ENCODE measurements at places on chromosomes 12 and 14.

DNA sequence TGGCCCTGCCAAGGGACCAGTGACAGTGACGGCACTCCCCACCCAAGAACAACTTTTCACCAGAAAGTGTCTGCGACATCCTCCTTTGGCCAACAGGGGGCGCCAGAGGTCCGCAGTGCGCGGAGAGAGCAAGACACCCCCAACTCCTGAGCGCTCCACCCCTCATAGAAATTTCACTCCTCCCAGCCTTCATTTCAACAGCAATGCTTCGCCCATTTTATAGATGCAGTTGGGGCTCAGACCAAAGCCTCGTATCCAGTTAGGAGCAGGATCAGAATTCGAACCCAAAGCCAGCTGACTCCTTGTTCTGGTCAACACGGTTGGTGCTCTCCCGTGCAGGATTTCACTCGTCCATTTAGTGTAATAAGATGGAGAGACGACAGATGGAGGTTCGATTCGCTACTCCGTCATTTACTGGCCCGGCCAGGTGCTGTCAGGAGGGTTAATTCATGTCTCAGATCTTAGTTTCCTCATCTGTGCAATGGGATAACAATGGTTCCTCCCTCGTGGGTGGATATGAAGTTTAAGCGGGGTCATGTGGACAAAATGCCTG, 2.4 kb upstream of the POP5 start:
- DNase-seq, result peak; percentile 48

- DNase-seq, result peak; percentile 35
Measured at GRCh38 chr14:104827177-104828055, 26.5 kb downstream of the ZBTB42 start.

- peak; percentile 29 for DNase-seq
Measured at GRCh38 chr12:124898200-124898922, 16.1 kb downstream of the UBC start.

DNA sequence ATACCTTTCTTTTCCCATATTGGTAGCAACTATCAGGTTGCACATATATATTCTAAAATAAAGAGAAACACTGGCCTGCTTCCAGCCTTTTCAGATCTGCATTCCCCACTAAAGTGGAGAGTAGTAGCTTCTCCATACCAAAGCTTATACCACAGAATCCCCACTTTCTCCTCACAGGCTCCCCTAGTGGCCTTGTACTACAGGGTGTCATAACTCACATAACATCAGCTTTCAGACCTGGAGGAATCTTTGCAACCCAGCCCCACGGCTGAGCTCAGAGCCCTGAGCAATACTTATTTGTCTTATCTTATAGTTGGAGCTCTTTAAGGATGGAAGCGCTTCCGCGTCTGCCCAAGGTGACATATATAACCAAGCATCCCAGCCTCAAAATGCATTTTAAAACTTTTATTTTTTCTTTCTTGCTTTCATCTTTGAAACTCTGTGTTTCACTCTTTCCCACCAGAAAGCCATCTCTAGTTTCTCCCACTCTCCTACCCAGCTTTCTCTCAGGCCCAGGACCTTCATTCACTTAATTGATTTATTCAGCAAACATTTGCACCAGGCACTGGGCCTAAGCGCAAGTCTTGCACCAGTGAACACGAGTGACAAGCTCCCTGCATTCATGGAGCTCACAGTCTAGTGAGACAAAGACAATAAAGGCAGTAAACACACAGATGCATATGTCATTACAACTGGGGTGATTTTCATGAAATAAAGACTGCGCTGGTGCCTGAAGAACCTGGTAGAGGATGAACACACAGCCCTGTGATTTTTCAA, 254.7 kb downstream of the IPO8 start:
- DNase-seq, result no peak

DNA sequence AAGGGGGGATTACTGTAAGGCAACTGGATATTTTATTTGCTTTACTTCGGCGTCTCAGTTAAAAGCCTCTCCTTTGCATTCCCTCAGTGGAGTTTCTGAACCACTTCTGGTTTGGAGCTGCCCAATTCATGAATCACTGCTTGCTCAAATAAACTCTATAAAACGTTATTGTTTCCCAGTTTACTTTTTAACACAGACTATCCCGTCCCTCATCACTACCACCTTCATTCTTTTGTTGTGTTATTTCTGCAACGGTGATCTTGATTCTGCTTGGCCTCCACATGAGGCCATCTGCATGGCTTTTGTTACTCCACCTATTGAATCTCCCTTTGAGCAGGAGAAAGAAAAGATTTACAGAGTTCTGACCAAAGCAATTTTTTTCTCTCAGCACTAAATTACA, 104.0 kb upstream of the PLEKHA5 start:
- DNase-seq, result no peak

- no peak for DNase-seq
Measured at GRCh38 chr14:95047754-95048153, 109.6 kb downstream of the DICER1 start.

DNA sequence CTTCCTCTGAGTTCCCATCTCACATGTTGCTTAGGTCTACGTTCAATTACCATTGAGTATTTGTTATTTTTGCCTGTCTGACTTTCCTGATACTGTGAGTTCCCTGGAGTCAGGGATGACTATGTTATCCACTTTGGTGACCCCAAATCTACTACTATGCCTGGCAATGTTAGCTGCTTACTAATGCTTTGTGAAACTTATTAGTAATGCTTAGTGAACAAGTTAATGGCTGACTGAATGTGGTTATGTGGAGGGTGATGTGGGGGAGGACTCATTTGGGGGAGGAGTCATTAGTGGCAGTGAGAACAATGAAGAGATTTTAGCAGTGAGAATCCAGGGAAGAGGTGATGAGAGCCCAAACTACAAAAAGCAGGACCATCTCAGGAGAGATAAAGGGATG, 121.6 kb downstream of the KTN1 start:
- DNase-seq, result no peak

DNA sequence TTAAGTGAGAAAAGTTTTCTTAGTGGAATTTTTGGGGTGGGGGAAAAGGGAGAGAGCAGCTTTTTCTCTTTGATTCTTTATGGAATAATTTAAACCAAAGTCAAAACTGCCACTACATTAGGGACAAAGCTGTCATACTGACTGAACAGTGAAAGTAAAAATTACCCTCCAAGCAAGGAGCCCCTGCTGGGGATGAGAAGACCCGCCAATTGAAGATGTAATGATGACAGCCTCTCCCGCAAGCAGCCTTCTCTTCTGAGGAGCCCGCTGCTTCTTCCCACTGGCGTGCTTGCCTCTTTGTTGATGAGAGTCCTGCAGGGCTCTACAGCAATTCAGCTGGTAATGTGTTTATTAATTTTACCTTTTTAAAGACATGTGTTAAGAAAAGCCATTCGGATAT, 151.0 kb downstream of the EFCAB11 start:
- no peak for DNase-seq

GRCh38 chr12:44616402-44616801, 259.7 kb downstream of the NELL2 start:
- no peak for DNase-seq

DNA sequence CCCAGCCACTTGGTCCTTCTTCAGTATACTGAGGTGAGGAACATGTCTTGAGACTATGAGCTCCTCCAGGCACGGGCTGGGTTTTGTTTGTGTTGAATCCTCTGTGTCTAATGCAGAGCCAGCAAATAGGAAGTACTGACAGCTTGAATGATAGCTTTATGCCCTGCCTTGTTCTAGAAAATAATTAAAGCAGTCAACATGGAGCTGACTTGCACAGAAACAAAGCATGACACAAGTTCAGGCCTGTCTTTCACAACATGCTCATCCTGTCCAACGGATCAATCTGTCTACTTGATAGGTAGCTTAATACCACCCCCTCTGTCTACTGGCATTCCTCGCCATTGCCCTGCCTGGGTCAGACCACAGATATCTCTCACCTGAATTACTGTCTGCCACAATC, 140.9 kb downstream of the ESRRB start:
- DNase-seq, result no peak

DNA sequence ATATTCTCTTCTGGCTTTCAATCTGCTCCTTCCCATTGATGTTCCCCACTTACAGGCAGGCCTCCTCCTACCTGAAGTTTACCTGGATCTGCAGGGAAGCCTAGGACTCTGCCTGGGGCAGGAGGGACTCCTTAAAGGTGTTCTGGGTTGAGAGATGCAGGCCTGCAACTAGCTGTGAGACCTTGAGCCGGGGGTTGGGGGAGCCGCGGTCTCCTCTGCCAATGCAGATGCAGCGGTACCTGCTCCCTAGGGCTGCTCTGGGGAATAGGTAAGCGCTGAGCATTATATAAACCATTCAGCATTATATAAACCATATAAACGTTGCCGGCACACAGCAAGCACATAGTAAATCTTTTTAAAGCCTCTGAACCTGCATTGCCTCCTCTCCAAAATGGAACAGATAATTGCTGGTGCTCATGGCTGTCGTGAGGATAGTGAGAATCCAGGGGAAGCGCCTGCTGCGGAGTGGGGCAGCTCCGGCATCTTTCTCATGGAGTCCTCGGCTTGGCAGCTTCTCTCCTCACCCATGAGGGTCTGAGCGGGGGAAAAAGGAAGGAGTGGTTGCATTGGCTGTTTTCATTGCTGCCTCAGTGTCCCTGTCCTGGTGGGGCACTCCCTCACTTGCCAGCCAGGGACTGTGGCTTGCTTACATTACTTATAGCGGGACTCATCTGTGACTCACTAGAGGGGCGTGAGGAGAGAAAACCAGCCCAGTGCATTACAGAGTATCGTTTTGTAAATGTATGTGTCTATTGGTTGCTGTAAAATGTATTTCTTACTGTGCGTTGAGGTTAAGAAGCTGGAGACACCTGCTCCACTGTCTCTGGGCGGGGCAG, 12.5 kb upstream of the KRT80 start:
- no peak for DNase-seq

GRCh38 chr14:89291351-89291940, 125.6 kb downstream of the FOXN3 start:
- no peak for DNase-seq

- no peak for DNase-seq
Measured at GRCh38 chr12:115823635-115824034, 453.9 kb downstream of the MED13L start.

GRCh38 chr12:104669851-104670337, 213.1 kb downstream of the CHST11 start:
- DNase-seq, result peak; percentile 18

GRCh38 chr14:32507029-32507984, 178.2 kb downstream of the AKAP6 start:
- DNase-seq, result no peak

- no peak for DNase-seq
Measured at GRCh38 chr12:72888693-72889092, 616.5 kb downstream of the TRHDE start.

- DNase-seq, result no peak
Measured at GRCh38 chr14:95026851-95027463, 130.4 kb downstream of the DICER1 start.

DNA sequence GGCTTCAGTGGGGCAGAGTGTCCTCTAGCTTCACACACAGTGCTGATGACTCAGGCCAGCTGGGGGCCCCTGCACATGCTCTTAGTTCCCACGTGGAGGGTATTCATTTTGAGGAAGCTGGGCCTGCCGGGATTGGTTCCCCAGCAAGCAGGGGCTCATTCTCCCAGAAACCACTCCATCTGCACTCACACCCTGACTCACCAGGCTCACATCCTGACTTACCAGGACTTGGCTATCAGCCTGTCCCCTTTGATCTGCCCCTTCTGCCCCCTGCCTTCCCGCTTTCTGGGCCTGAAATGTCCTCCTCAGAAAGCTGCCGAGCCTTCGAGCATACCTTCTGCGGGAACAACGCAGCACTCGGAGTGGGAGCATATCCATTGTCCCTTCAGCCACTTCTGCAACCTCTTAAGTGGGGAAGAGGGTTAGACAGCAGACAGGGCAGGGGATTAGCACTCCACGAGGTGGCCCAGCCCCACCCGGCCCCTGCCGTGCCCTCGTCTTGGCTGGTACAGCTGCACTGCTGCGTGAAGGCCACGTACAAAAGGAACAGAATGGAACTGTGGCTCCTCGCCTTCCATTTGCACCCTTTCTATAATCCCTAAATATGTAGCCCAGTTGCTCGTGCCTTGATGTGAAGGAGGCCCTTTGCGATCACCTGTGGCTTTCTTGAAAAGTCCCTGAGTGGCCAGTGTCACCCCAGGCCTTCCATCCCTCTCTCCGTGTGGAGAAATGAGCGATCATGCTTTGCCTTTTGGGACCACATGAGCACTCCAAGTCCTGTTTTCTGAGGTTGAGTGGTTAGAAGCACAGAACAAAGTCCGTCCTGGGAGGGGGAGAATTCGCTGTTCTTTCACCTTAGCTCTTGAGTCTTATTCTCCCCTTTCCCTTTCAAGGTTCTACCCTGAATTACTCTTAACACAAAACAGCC, 26.1 kb downstream of the TPCN1 start:
- DNase-seq, result no peak

- no peak for DNase-seq
Measured at GRCh38 chr12:91356405-91356804, 173.8 kb upstream of the DCN start.

GRCh38 chr14:103767336-103767894, 51.8 kb downstream of the ZFYVE21 start:
- DNase-seq, result no peak

DNA sequence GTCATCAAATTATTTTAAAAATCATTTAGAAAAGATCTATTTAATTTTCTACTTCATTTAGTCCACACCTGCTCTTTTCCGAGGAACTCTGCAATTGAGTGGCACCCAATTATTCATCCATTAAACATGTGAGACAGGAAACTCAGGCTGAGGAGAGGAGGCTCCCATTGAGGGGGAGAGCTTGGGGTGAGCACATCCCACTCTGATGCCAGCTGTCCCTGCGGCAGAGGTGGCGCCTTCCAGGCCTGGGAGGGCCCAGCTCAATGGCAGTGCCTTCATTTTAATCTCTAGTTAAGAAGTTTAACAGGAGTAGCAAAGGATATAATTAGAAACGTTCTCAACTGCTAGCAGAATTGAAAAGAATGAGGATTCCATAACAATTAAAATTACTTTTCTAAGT, 92.0 kb downstream of the ITPR2 start:
- DNase-seq, result no peak

DNA sequence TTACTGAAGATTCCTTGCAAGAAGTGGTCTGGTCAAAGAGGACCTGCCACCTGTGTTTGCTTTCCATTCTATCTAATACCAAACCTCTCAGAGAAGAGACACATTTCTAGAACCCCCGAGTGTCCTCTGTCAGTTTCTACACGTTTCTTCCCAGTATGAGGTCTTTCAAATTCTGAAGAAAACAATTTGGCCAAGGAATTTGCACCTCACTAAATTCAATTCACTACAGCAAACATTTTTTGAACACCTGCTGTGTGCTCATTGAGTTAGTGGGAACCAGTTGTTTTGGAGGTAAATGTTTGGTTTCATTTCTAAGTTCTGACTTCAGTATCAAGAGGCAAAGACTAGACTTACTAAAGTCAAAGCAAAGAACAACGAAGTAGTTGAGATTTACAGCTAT, 19.4 kb downstream of the GPR19 start:
- DNase-seq, result no peak

- DNase-seq, result no peak
Measured at GRCh38 chr12:96472384-96472783, 17.0 kb upstream of the CFAP54 start.
